Substantia nigra (tissue), 51 donors: ENCODE measurements at places on chromosomes 7 and 10.

- DNase-seq, result no peak
Observed at GRCh38 chr7:98802088-98802780, 67.6 kb downstream of the TMEM130 start.

DNA sequence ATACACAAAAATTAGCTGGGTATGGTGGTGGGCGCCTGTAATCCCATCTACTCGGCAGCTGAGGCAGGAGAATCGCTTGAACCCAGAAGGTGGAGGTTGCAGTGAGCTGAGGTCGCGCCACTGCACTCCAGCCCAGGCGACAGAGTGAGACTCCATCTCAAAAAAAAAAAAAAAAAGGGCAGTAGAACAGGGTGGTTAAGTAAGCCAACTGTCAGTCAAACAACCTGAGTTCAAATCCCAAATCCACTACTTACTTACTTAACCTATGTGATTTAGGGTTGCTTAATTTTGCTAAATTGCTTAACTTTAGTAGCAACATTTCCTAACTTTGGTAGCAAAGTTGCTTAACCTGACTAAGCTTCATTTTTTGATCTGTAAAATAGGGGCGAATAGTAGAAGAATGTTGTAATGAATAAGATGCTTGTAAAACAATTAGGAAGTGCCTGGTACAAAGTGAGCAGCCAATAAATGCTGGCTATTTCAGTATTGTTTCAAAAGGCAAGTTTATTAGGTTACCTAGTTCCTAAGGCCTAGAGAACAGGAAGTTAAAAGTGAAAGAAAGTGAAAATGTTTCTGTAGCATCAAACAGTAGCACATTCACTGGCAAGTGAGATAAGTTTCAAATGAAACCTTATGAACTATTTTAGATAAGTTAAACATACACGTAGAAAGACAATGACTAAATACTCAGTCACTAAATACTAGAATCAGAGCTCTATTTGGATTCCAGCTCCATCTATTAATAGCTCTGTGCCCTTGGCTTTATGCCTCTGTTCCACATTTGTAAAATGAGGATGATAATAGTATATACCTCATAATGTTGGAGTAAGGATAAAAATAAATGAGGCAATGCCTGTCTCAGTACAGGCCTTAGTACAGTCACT, 64.3 kb downstream of the HOXA1 start:
- DNase-seq, result no peak

DNA sequence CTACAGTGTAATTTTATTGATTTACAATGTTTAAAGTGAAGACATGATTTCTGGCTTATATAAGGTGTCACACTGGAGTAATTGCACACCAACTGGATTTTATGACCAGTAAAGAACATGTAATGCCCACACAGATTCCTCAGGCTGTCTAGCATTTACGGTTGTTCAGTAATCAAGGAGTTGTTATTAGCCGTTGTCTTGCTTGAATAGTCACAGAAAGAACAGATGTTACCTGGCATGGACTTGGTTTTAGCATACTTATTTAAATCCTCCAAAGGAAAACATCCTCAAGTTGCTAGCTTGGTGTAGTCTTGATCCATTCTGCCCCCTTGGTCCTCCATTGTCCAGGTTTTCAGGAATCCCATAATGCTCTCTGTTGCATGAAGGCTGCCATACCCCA, 65.8 kb downstream of the POU6F2 start:
- no peak for DNase-seq

DNA sequence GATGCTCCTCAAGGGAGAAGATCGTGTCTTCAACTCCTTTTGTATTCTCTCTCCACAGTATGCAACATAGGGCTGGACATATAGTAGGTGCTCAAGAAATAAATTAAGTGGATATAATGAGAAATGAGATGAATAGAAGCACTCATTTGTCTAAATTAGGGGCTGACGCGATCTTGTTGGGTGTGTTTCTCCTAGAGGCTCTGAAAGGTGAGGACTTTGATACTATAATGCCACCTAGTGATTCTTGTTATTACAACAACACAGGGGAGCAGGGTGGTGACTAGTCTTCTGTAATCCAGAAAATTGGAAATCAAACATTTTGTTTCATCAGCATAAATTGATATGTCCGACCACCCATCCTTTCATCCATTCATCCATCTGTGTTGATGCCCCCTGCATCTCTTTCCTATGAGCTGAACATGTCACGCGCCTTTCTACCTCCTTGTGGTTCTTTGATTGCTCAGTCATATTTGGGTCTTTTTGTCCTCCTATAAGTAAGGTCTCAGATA, 3.5 kb upstream of the CFAP58 start:
- no peak for DNase-seq

- no peak for DNase-seq
Observed at GRCh38 chr7:100358857-100359212, 918 bp downstream of the PILRB start.

DNA sequence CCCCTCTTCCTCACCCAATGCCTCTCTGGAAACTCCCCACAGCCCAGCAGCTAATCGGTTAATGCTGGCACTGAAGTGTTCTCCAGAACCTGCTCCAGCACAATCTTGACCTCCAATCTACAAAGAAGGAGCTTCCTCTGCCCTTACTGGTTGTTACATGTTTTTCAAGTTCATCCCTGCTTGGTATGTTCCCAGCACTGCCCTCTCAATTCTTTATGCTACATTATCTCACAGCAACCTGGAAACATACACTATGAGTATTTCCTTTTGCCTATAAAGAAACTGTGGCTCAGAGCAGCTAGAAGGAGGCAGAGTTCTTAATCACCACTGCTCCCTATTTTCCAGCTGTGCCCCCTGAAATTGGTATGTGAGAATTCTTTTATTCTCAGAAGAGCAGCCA, 84.1 kb upstream of the KMT2E start:
- DNase-seq, result no peak

- no peak for DNase-seq
Observed at GRCh38 chr10:58104351-58104751, 163.3 kb downstream of the IPMK start.

DNA sequence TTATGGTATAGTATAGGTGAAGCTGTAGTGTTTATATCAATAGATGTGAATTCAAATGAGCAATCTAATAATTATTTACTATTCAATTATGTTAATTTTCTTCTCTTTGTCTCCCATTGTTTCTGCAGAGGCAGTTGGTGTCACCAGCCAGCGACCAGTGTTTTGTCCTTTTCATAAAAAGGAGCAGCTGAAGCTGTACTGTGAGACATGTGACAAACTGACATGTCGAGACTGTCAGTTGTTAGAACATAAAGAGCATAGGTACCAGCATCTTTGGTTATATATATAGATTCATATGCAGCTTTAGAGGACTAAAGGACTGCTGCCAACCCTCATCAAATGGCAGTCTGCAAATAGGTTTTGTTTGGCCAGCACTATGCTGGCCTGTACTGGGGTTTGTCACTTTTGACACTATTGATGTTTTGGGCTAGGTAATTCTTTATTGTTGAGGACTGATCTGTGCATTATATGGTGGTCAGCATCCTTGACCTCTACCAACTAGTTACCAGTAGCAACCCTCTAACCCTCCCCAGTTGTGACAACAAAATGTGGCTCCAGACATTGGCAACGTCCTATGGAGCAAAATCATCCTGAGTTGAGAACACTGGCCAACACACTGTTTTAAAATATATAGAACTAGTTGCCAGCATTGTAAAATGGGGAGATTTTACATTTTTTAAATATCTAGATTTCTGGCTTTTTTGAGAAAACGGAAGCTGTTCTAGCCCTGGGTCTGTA, 59.2 kb downstream of the TRIM24 start:
- no peak for DNase-seq

- no peak for DNase-seq
Observed at GRCh38 chr7:80530136-80530535, 18.3 kb upstream of the GNAT3 start.

GRCh38 chr7:38223306-38223705, 45.3 kb downstream of the STARD3NL start:
- DNase-seq, result no peak

- DNase-seq, result no peak
Observed at GRCh38 chr7:98288064-98288823, 6.8 kb downstream of the BRI3 start.
